ENCODE measurements at places on chromosomes 7 and 10.
A peak's percentile ranks its signal among the peaks of the same experiment; 100 is the strongest.

DNA sequence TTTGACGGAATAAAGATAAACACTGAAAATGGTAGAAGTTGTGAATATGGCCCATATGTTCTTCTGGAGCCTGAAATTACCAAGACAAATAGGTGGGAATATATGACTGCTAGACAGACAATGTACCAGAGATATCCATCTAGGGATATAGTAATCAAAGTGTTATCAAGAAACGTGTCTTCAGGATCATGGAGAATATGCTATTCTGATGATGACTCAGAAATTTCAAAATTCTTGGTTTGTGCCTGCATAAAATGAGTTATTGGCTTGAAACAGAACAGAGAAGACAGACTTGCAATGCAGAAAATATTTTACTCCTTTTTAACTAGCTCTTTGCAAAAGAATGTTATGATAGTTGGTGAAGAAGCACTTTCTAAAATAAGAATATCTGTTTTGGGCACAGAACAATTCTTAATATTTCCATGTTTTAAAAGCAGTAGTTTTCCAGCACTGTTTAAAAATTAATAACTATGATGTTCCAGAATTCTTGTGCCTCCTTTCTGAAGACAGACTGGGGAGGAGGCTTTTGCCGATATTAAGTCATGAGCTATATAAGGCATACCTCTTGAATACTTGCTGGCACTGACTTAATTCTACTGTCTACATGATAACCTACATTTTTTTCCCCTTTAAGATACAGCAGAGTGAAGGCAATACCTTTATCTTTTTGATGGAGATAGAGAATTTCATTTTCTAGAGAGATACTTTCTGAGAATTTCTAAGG, 34.4 kb upstream of the CABCOCO1 start:
- no peak for DNase-seq

- DNase-seq, result no peak
Observed at GRCh38 chr10:89262086-89263051, 10.8 kb upstream of the LIPA start.

- DNase-seq, result peak; percentile 19
Observed at GRCh38 chr10:29470843-29471543, 163.8 kb downstream of the SVIL start.

GRCh38 chr10:53894145-53894544, 906.9 kb downstream of the PCDH15 start:
- DNase-seq, result no peak

- DNase-seq, result no peak
Observed at GRCh38 chr7:44661233-44661632, 54.8 kb downstream of the OGDH start.

- DNase-seq, result no peak
Observed at GRCh38 chr7:93715234-93715633, 140.7 kb upstream of the CALCR start.

GRCh38 chr10:526651-527312, 162.7 kb downstream of the DIP2C start:
- no peak for DNase-seq

DNA sequence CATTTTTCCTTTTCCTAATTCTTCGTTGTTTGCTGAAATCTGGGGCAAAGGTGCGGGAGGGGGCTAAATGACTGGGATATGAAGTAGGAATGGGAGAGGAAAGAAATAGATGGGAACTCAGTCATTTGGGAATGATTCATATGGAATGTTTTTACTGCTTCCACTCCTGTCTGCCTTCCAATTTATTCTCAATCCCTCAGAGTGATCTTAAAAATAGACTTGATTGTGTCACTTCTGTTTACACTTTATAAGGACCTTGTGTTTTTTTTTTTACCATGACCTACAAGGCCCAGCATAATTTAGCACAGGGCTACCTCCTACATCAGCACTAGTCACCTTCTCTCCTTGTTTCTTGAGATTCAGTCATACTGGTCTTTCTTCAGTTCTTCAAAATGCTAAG, 97.9 kb downstream of the PTEN start:
- peak; percentile 3 for DNase-seq

DNA sequence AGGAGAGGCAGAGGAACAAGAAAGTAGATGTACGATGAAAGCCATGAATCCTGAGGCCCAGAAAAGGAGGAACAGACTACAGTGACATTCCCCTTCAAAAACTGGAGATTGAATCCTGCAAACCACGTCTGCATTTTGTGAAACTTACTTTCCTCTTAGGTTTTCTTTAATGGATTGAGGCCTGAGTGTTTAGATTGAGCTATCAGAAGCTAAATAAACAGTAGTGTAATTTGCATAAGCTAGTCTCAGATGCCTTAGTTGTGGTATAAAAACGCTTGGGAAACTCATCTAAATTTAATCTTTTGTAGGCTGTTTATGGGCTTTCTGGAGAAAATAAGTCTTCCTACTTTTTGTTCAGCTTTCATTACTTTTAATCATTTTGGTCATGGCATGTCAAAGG, 94.8 kb upstream of the HDAC9 start:
- no peak for DNase-seq

DNA sequence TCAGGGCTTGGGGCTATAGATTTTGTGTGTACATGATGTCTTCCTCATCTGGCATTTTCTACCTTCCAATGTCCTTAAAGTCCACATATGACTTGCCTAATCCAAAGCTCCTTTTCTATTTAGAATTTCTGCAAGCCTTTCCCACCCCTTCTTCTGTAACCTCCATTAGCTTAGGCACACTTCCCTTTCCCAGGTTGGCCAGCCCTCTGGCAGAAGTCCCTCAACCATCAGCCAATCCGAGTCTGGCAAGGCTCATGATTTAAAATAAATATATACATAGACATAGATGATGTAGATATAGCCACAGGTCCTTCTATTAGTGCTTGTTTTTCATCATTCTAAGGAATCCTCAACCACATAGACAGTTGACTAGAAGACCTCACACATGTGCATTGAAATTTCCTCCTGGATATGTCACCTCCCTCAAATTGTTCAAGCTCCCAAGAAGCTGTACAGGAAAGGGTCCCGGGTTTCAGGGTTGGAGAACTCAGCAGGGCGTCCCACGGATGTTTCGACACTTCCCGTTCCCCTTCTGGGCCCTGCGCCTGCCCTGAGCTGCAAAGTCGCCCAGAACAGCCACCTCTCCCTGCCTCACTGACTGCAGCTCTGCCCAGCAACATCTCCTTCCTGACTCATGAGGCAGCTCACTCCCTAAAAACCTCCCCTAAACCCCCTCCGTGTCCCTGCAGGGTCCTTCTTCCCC, 20.4 kb upstream of the PIK3AP1 start:
- no peak for DNase-seq

GRCh38 chr10:534047-534566, 155.4 kb downstream of the DIP2C start:
- DNase-seq, result no peak

GRCh38 chr7:107610323-107610722, 30.3 kb downstream of the BCAP29 start:
- no peak for DNase-seq

DNA sequence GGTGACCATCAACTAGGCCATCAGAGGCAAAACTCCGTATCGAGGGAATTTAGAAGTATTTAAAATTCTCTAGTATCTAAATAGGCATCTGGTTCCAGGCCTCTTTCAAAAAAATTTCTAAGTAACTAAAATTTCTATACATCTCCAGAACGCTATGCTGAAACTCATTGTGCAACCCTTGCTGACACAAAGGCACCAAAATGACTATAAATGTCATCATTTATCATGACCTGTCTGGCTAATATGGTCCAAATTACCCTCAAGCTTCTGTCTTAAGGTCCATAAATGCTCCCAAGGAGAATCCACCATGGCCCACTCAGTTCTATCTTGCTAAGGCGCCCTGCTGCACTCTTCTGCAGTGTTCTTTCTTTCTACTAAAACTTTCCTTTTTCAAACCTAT, 16.2 kb downstream of the STEAP4 start:
- no peak for DNase-seq

GRCh38 chr10:5094265-5095205, at the start of gene AKR1C3:
Gene AKR1C3, plus strand, starts transcription at chr10:5094414. Its CDS starts 31 bp downstream, at chr10:5094445.
- DNase-seq, result peak; percentile 46

DNA sequence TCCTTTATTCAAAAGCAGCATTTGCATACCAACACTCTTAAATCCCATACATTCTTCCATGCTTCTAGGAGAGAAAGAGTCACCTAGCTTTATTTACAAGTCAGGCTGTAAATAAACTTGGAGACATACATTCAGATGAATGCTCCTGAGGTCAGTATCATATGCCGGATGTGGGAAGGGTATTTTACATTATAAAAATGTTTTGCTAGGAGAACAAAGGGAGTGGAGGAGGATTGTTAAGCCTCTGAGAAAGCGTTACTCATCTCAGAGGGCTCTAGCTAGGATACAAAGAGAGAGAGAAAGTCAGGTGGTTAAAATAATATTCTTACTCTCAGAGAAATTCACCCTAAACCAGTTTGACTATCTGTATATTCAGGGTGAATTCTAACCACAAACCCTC, 300.9 kb upstream of the NPSR1 start:
- DNase-seq, result no peak

DNA sequence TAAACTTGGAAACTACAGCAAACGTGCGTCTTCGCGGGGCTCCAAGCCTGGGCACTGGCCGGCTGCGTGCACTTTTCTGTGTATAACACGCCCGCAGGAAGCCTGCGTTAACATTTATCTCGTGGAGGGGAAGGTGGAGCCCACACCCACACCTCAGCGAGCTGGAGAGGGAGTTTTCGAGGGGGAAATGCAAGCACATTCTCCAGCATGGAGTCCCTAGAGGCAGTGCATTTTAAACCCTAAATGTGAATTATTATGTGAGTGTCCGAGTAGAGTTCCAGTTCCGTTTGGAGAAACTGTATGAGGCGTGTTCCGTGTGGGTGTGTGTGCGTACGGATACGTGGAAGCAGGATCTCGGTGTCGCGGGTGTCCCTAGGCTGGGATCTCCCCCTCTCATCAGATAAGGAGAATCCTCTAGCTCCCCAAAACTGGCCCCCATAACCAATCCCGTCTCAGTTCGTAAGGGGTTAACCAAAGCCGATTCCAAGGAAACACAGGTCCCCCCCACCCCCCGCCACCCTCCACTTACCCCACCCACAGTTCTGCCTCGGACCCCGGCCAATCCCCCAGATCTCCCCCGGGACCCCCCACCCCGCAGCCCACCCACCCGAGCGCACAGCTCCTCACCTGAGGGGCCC, 403 bp downstream of the CDK6 start:
- DNase-seq, result peak; percentile 36

GRCh38 chr10:98144985-98145384, 10.5 kb downstream of the R3HCC1L start:
- DNase-seq, result no peak

DNA sequence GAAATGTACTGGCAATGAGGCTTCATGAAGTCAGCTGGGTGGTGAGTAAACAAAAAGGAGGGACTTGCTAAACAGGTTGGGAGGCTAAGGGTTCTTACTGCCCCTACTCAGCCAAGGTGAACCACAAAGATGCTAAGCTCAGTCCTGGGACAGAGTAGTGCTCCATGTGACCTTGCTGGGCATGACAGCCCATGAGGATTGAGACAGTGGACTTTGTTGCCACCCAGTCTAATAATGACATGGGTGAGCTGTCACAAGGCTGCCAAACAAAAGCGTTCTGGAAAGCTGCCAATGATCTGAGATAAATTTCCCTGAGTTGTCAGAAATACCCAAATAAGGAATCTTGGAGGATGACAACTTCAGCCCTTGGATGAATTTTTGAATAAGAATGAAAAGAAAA, 75.2 kb downstream of the CLEC2L start:
- DNase-seq, result no peak

DNA sequence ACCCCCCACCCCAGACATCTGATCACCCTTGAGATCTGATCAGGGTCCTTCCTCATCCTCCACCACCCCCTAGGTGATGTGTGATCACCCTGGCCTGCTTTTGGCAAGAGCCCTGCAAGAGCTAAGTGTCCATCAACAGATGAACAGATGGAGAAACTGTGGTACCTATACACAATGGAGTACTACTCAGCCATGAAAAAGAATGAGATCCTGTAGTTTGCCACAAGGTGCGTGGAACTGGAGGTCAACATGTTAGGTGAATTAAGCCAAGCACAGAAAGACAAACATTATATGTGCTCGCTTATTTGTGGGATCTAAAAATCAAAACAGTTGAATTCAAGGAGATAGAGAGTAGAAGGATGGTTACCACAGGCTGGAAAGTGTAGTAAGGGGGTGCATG, 209.1 kb downstream of the USP6NL start:
- no peak for DNase-seq

DNA sequence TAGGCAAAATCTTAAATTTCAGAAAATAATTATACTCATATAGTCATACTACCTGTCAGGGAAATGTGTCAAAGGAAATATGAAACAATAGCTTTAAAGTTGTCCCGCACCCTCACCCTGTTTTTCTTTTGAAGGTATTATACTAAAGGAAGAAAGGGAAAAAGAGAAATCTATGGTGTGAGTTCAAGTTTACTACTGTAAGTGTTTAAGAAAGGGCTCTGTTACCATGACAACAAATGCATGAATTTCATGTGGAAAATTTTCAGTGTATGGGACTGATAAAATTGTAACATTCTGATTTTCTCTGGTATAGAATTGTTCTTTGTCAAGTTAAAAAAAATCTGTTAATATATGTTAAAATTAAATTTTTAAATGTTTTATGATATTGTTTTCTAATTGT, 229.8 kb downstream of the ADK start:
- no peak for DNase-seq

- no peak for DNase-seq
Observed at GRCh38 chr10:73083221-73083620, 13.4 kb downstream of the P4HA1 start.

DNA sequence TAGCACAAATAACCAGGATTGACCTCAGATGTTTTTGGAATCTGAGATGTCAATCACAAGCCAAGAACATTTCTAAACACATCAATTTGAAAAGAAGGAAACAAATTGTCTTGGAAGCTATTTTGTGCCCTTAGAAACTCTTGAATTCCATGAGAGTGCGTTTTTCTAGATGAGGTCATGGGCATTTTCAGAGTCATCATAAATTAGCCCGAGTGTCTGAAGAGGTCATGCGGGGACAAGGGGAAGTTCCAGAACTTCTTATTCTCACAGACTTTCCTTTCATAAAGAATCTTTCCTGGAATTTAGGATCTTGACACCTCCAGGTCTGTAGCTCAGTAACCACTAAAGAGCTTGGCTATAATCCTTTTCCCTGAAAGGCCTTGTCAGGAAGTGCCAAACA, 28.2 kb downstream of the IL2RA start:
- no peak for DNase-seq

All from urothelium cell line (cell line).